Left lobe of liver (tissue), 2 donors: ENCODE measurements at places on chromosomes 7 and 10. TPM values are rescaled to one million over a fixed set of nuclear protein-coding genes. Genes with fewer than 3 reads are reported as not detected.
A peak's percentile ranks its signal among the peaks of the same experiment; 100 is the strongest.

SLC18A3 gene
- total RNA-seq, result not detected

- DNase-seq, result no peak
Measured at GRCh38 chr7:124489925-124490324, 275.7 kb downstream of the GPR37 start.

GRCh38 chr10:12788277-12788676 is 213.2 kb downstream of the CCDC3 start:
- DNase-seq, result no peak

DNA sequence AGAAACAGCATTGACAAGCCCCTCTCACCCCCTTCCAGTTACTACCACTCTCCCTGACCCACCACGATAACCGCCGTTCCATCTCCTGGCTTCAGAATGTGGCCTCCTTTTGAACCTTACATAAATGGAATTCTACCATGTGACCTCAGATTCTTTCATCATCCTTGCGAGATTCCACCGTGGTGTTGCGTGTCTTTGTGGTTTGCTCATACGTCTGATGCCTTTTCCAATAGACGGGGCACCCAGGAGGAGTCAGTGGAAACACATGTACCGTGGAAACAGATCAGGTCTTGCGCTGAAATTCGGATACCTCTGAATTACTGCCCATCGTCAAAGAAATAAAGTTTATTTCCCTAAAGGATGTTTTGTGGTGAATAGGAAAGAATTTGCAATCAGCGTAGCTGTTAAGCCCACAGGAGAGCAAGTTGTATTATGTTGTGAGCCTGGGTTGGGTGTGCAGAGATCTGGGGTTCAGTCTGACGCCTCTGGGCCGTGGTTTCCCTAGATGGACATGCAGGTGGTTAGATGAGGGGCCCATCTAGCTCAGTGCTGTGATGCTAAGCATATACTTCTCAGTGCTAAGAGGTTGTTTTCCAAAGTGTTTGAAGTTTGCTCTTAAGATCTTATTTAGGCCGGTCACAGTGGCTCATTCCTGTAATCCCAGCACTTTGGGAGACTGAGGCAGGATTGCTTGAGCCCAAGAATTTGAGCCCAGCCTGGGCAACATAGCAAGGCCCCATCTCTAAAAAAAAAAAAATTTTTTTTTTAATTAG is 29.1 kb downstream of the GTF2IRD1 start:
- DNase-seq, result peak; percentile 67

DNA sequence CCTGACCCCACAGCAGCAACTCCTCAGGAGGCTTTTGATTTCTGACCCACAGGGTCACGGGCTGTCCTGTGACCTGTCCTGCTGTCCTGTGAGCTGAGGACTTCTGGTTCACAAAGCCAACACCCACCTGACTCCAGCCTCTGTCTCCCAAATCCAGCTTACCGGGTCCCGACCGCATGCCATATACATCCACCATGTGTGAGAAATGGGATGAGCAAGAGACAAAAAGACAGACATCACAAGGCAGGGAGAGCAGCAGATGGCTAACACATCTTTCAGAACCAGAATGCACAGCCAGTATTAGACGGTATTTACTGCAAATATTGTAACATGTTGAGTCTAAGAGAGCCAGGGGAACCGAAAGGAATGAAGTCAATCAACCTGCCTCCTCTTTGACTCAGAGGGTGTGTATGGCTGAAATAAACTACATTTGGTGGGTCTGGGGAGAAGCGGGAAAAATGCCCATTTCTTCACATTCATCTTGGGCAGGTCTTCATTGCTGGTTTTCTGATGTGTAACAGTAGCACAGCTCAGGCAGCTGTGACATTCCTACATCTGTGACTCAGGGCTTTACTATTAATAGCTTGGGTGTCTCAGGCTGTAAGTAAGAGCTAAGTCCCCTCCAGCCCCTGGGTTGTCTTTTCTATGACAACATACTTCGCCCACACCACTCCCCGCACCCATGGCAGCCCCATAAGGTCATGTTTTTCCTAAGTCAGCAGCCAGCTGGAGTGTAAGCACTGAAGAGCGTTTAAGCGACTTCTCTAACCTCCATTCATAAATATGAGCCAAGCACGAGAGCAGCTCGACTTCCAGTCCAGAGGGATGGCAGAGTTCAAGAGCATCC is 25.0 kb downstream of the ABLIM1 start:
- DNase-seq, result peak; percentile 67
